CD4-positive, alpha-beta memory T cell (primary cell): ENCODE measurements at places on chromosomes 1 and 21. TPM values are rescaled to one million over a fixed set of nuclear protein-coding genes. Genes with fewer than 3 reads are reported as not detected.

Gene PPFIA4
- 1.4 TPM for total RNA-seq

Gene GLIS1
- not detected for total RNA-seq

Gene OR14A16
- not detected for total RNA-seq

Gene OLFM3
- not detected for total RNA-seq

Gene ELAPOR1
- 13.7 TPM for total RNA-seq

Gene ACKR1
- not detected for total RNA-seq

Gene ASCL5
- not detected for total RNA-seq

GRCh38 chr1:219990782-219991510 is 55.4 kb downstream of the EPRS1 start:
- DNase-seq = peak; percentile 9
- H3K4me1 ChIP-seq = no peaks in the 10 kb centered on the region
- H3K36me3 ChIP-seq = peaks cover 31% of the 10 kb centered on the region
- no peaks in the 10 kb centered on the region for H3K27me3 ChIP-seq

DNA sequence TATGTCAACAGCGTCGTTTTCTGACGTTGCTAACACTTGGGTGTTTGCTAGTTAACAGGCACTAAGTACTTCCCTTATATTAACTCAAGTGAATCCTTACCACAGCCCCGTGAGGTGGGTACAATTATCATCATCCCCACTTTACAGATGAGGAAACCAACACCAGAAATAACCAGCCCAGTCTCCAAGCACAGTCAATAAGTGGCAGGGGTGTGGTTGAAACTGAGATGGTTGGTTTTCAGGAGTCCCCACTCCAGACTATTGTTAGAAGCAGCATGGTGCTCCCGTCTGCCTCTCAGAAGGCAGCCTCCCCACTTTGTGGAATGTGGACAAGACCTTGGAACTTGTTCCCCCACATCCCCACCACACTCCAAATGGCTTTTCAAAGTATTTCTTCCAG is 45.7 kb upstream of the ACOT11 start:
- H3K4me1 ChIP-seq = peaks cover 13% of the 10 kb centered on the region
- H3K36me3 ChIP-seq = no peaks in the 10 kb centered on the region
- peaks cover 6% of the 10 kb centered on the region for H3K27me3 ChIP-seq
- no peak overlapping the region for H3K27ac ChIP-seq

DNA sequence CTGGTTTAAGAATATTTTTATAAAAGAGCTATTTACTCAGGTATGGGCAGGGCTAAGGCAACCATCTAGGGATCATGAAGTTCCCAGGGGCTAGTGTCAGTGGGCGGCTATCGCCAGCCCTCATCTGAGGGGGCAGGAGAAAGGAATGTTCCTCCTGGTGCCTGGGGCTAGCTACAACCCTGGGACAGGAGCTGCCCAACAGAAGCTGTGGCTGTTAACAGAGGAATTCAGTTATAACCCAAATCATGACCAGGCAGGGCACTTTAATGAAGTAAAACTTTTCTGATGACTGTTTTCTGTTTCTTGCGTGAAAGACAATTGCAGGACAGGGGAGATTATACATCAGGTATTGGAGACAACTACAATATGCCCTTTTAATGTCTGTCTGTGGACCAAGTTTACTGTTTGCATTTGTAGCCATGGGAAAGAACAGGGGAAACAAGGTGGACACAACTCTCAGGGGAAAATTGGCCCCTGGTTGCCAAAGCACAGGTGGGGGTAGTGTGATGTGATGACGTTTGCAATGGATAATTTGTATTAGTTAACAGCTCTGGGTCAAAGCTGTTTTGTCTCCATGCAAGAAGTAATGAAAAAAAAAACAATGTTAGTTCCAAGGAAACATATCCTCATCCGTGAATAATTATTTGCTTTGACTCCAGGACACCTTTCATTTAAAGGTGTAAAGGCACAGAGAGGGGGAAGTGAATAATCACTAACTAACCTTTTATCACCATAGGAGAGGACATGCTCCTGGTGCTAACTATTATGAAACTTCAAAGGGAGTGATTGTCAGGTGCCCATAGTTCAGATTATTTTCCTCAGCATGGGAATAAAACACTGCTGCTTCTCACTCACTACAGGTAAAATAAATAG is 105.2 kb downstream of the TSEN15 start:
- H3K4me3 ChIP-seq = no peak overlapping the region
- H3K4me1 ChIP-seq = peaks cover 22% of the 10 kb centered on the region
- H3K27ac ChIP-seq = no peak overlapping the region
- H3K36me3 ChIP-seq = no peaks in the 10 kb centered on the region
- no peak for DNase-seq

- H3K4me1 ChIP-seq = peaks cover 31% of the 10 kb centered on the region
- H3K27me3 ChIP-seq = no peaks in the 10 kb centered on the region
- peak; percentile 53 for DNase-seq
- peak within 1 kb of the TSS; percentile 27 for H3K27ac ChIP-seq
Measured at GRCh38 chr1:9292361-9293240, at the start of gene SPSB1. Gene SPSB1, plus strand, starts transcription at chr1:9292894. Its CDS starts 62,998 bp downstream, at chr1:9355892.

GRCh38 chr1:72690871-72691270 is 408.5 kb upstream of the NEGR1 start:
- H3K27me3 ChIP-seq = no peaks in the 10 kb centered on the region
- DNase-seq = no peak
- no peak overlapping the region for H3K4me3 ChIP-seq

GRCh38 chr1:173506437-173506836 is 29.3 kb downstream of the PRDX6 start:
- DNase-seq = no peak
- no peak overlapping the region for H3K4me3 ChIP-seq
- H3K27me3 ChIP-seq = no peaks in the 10 kb centered on the region
- H3K4me1 ChIP-seq = no peaks in the 10 kb centered on the region

- no peaks in the 10 kb centered on the region for H3K4me1 ChIP-seq
- no peak overlapping the region for H3K4me3 ChIP-seq
- H3K27ac ChIP-seq = no peak overlapping the region
- no peaks in the 10 kb centered on the region for H3K36me3 ChIP-seq
- no peak for DNase-seq
Measured at GRCh38 chr1:57082711-57083439, 117.1 kb upstream of the C8B start.

DNA sequence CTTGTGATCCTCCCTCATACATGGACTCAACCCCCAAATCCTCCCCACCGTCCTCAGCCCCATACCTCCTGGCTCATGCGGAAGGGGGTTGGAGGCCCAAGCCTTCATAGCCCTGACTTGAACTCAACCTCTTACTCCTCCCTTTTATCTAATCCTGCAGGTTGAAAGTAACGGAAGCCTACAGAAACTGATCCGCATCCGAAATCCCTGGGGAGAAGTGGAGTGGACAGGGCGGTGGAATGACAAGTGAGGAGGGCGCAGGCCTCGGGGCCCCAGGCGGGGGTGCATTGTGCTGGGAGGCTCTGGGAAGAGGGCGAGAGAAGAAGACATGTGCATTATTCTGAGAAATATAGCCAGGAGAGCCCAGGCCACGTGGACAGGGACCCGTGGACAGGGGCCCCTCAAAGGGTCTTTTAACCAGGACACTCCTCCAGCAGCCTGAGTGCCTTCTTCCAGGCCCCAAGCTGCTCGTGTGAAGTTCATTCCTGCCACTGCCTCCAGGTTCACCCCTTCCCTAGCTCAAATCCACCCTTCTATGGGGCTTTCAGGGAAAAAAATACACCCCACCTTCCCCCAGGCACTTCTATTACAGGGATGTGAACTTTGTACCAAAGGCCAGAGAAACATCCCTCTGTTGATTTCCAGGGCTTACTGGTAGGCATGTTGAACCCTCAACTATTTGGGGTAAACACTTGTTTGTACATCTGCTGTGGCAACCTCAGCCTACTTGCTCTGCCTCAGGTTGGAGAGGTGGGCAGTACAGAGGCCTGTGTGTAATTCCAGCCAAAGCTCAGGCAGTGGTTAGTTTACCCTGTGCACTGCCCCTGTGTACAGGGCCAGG is 38.6 kb downstream of the CAPN2 start:
- no peak overlapping the region for H3K27ac ChIP-seq
- no peak overlapping the region for H3K4me3 ChIP-seq
- H3K27me3 ChIP-seq = no peaks in the 10 kb centered on the region
- DNase-seq = no peak
- peaks cover 16% of the 10 kb centered on the region for H3K4me1 ChIP-seq

GRCh38 chr1:178536844-178537371 is 24.0 kb downstream of the TEX35 start:
- no peak overlapping the region for H3K4me3 ChIP-seq
- H3K4me1 ChIP-seq = peaks cover 11% of the 10 kb centered on the region
- no peak for DNase-seq
- H3K27ac ChIP-seq = no peak overlapping the region
- no peaks in the 10 kb centered on the region for H3K36me3 ChIP-seq

DNA sequence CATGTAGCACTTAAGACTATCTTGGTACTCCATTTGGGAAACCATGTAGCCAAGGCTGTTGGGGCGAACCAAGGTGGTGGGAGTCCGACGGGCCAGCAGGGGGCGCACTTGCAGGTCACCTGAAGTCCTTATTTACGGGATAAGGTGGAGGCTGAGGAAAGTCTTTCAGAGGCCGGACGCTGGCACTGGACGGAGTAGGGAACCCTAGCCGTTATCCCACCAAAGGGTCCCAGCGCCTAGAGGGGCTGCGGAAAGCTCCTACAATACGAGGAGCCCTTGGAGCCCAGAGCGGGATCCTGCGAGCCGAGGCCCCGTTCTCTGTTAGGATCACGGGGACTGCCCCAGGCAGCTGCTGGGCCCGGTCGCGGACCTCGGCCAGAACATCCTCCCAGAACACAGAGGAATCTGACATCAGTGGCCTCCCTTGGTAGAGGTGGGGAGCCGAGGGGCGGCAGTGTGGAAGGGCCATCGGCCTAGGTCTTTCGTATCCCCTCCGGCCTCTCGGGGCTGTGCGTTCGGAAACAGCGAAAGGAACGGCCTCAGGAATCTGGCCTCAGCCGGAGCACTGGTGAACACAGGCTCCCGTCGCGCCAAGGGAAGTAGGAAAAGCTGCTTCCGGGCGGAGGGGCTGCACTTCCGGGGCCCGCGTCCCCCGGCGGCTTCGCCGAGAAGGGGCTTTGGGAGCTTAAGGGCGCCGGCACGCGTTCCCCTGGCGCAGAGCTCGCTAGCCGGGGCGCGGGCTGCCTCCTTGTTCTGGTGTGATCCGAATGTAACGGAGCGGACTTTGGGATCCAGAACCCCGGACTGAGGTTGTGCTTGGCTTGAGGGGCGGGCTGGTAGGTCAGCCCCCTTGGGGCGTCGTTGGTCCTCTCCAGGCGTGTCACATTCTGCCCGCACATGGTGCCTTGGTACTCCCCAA is 29.9 kb upstream of the RPTN start:
- no peak overlapping the region for H3K27ac ChIP-seq
- H3K4me1 ChIP-seq = no peaks in the 10 kb centered on the region
- H3K36me3 ChIP-seq = no peaks in the 10 kb centered on the region
- no peaks in the 10 kb centered on the region for H3K27me3 ChIP-seq
- peak overlapping the region; percentile 50 for H3K4me3 ChIP-seq
- peak; percentile 71 for DNase-seq

- H3K4me1 ChIP-seq = no peaks in the 10 kb centered on the region
- H3K36me3 ChIP-seq = no peaks in the 10 kb centered on the region
- no peak overlapping the region for H3K4me3 ChIP-seq
- no peak overlapping the region for H3K27ac ChIP-seq
- no peak for DNase-seq
- H3K27me3 ChIP-seq = no peaks in the 10 kb centered on the region
Measured at GRCh38 chr1:112791723-112792104, 76.6 kb upstream of the PPM1J start.

GRCh38 chr1:174946031-174946430 is 53.7 kb upstream of the CACYBP start:
- no peaks in the 10 kb centered on the region for H3K27me3 ChIP-seq
- no peak overlapping the region for H3K4me3 ChIP-seq
- no peaks in the 10 kb centered on the region for H3K36me3 ChIP-seq
- H3K27ac ChIP-seq = no peak overlapping the region
- H3K4me1 ChIP-seq = no peaks in the 10 kb centered on the region
- DNase-seq = no peak

DNA sequence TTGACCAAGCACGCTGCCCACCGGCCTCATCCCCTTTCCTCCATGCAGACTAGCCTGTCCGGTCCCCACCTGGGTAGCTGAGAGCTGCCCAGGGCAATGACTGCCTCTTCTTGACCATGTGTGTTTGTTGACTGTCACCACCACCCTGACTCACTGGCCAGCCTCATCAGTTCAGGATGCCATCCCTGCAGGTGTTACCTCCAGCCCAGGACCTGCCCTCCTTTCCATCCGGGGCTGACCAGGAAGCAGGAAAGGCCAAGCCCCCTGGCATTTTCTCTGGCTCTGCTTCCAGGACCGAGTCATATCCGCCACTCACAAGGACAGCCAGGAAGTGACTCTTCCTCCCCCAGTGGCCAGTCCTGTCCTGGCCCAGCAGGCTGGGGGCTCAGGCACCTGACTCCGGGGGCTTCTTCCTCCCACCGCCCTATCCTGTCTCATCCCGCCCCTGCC is 17.1 kb downstream of the EPHA2 start:
- no peak overlapping the region for H3K27ac ChIP-seq
- no peak overlapping the region for H3K4me3 ChIP-seq
- no peaks in the 10 kb centered on the region for H3K4me1 ChIP-seq
- no peak for DNase-seq
- H3K27me3 ChIP-seq = no peaks in the 10 kb centered on the region

DNA sequence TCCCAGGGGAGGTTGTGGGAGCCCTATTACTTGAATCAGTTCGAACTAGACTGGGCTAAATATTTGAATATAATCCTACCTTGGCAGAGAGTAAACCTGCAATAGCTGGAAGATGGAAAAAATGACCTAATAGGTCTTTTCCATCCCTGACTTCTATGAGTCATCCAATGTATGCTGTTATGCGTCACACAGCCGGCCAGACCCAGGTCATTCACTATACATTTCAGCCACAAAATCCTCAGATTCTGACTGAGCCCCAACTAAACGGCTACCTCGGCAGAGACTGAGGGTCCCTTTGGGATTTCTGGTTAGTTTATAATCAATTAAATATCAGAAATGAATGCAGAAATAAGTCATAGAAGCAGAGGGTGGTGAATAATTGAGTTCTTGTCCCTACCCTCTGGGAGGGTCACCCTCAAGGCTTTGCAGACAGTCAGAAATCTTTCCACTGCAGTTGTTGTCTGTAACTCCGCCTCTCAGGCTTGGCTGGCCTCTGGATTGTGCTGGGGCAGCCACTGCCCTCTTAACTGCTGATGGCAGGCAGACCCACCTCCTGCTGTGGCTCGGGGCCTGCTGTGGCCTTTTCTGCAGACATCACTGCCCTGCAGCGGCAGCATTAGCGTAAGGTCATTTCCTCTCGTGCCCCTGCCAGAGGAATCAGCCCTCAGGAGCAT is 240.5 kb downstream of the TGFB2 start:
- no peaks in the 10 kb centered on the region for H3K36me3 ChIP-seq
- H3K27me3 ChIP-seq = no peaks in the 10 kb centered on the region
- no peak overlapping the region for H3K27ac ChIP-seq
- H3K4me1 ChIP-seq = no peaks in the 10 kb centered on the region
- DNase-seq = no peak

- DNase-seq = no peak
- no peak overlapping the region for H3K27ac ChIP-seq
- no peak overlapping the region for H3K4me3 ChIP-seq
Measured at GRCh38 chr1:214550857-214551435, 456 bp downstream of the PTPN14 start.
